ENCODE measurements at places on chromosomes 4 and X.
A peak's percentile ranks its signal among the peaks of the same experiment; 100 is the strongest.

DNA sequence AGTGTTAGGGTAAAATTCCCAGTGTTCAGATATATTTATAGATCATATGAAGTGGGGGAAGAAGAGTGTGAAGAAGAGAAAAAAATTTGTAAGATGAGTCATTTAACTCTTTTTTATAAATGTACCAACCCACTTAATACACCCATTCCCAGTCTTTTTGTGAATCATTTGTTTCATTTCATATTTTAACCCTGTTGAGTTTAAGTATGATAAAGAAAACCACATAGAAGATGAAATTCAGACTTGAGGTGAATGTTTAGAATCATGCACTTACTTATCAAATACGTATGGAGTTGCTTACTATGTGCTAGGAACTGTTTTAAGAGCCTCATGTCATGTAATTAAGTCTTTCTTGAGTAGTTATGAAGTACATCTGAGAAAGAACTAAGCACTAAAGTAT, 56.6 kb upstream of the DAPP1 start:
- ATAC-seq = no peak

DNA sequence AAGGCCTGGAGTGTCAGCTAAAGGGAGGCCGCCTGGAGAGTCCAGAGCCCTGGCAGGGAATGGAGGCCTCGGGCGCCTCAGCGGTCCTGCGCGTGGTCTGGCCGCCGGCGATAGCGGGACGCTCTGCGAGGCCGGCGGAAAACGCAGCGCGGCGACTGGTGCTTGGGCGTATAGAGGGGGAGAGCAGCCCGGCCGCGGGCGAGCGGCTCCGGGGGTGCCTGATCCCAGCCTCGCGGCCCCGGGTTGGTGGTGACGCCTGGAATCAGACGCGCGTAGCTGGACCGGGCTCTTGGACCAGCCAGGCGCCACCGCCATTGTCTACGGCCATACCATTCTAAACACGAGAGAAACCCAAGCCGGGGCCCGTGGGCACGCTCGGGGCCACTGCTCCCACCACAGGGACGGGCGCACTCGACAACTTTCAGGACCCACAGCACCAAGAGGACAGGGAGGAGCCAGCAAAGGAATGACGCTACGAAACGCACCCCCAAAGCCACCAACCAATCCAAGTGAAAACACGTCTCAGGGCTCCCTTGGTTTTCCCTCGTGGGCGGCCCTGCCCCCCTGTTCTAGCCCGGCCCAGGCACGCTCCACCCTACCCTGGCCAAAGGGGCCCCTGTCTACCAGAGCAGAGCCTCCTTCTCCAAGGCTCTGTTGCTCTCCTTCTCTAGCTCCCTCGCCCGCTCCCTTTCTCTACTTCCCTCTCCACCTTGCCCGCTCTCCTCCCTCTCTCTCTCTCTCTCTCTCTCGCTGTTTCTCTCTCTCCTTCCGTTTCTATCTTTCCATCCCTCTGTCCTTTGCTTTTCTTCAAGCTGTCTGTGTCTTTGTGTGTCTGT, 7.8 kb downstream of the FRG2 start:
- no peak for ATAC-seq

DNA sequence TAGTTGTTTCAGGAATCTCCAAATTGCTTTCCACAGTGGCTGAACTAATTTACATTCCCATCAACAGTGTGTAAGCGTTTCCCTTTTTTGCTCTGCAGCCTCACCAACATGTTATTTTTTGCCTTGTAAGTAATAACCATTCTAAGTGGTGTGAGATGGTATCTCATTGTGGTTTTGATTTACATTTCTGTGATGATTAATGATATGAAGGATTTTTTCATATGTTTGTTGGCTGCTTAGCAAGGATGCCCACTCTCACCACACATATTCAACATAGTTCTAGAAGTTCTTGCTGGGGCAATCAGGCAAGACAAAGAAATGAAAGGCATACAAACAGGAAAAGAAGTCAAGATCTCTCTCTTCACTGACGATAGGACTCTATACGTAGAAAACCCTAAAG, 472.4 kb downstream of the ZNF674 start:
- ATAC-seq = no peak

GRCh38 chrX:98448524-98448923, 1564.8 kb downstream of the RPA4 start:
- ATAC-seq = no peak

DNA sequence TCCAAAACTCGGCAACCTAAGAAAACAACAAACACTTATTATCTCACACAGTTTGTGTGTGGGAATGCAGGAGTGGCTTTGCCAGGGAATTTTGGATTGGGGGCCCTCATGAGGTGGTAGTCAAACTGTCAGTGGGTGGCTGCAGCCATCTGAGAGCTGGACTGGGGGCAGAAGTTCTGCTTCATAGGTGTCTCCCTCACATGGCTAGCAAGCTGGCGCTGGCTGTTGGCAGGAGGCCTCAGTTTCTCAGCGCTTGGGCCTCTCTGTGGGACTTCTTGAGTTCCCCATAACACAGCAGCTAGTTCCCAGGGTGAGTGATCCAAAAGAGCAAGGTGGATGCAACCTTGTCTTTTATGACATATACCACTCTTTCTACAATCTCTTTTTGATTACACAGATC, 26.0 kb upstream of the RASL11B start:
- ATAC-seq = no peak

DNA sequence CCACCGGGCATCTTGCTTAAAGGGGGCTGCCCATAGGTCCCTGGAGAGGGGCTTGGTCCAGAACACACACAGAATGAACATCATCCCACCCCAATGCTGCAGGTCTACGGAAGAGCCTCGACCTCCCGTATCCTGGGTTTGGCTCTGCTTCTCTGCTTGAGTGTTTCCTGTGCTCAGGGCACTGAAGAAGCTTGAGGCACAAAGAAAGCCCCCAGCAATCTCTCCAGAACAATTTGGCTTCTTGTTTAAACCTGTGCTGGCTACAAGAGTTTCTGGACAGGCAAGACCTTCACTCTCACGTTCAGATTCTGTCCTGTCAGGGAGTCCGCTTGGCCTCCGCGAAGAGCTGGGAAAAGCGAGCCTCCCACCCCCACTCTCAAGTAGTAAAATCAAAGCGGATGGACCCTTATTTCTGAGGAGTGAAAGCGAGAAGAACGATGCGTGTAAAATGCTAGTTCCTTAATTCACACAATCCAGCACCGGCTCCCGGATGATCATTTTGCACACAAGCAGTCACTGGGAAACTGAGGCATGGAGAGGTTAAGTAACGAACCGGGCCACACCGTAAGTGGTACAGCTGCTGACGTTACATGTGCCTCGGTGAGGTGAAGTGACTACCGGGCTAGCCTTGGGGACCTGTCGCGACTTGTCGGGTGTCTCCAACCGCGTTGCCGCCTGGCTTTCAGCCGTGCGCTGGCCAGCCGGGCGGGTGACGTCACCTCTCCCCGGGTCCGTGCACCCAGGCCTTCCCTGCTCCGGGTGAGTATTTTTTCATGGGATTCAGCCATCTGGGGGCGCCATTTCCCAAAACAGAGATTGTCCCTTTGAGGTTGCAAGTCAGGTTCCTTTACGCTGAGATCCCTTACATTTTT, 3.1 kb upstream of the SFRP2 start:
- peak; percentile 50 for ATAC-seq

DNA sequence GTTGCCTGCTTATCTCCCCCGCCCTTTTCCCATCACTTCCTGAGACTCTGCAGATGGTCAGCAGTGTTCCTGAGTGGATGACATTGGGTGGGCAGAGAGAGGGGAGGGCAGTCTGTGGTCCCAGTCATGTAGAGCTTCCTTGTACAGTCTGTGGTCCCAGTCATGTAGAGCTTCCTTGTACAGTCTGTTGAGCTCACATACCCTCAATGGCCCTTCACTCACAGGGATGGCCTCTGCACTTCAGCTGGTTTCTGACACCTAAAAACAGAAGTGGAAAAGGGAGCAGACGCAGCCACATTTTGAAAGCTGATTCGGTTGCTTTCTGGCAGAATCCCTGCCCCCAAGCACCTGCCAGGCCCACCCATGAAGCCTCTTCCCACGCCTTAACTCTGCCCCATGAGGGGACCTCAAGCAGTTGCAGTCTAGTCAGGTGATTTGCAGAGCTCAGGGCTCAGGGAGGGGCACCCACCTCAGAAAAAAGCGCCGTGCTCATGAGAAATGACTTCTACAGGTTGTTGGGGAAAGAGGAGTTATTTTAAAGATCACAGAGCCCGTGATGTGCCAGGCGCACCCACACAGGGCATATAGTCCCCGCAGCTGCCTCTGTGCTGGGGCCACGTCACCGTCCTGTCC, 3.6 kb upstream of the TMEM271 start:
- no peak for ATAC-seq

GRCh38 chr4:73718375-73719373, 21.7 kb upstream of the CXCL8 start:
- no peak for ATAC-seq

GRCh38 chrX:130861462-130861861, 41.5 kb downstream of the ENOX2 start:
- ATAC-seq = no peak

DNA sequence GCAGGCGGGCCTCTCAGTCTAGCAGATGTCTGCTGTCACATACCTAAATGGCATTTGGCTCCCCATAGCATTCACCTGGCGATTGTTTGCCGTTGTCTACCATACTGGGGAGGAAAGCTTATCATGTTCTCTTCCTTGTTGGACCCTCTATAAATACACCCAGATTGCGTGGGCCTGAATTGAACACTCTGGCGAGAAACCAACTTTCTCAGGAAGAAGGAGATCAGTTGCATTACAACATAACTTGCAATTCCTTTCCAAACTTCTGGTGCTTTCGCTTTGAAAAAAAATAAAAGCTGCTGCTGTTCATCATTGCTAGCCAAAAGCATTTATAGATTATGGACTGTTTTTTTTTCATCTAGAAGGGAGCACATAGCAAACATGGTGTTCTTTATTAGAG, 230.0 kb upstream of the GPC4 start:
- no peak for ATAC-seq

DNA sequence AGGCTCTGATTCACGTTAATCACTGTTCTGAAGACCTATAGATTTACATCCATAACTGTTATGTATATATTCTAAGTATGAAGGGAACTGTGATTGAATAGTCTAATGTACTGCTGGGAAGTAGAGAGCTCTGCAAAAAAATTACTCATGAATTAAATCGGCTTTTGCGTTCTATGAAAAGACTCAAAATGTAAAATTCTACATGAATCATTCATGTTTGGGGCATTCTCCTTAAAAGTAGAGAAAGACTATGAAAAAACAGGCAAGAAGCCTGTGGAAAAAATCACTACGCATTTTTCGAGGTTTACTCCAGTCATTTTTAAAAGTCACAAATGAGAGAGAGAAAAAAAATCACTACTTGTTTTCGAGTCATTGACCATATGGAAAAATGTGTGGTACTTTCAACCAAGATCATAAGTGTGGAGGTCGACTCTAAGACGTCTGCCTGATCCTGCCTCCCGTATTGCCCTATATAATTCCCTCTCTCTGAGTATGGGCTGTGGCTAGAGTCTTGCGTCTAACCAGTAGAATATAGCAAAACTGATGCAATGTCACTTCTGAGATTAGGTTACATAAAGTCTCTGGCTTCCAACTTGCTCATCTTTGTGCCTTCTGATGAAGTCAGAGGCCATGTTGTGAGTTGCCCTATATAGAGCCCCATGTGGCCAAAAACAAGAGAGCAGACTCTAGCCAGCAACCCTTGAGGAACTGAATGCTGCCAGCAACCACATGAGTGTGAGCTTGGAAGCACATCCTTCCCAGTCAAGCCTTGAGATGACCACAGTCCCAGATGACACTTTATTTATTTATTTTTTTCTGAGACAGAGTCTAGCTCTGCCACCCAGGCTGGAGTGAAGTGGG, 32.1 kb upstream of the VEGFD start:
- no peak for ATAC-seq

DNA sequence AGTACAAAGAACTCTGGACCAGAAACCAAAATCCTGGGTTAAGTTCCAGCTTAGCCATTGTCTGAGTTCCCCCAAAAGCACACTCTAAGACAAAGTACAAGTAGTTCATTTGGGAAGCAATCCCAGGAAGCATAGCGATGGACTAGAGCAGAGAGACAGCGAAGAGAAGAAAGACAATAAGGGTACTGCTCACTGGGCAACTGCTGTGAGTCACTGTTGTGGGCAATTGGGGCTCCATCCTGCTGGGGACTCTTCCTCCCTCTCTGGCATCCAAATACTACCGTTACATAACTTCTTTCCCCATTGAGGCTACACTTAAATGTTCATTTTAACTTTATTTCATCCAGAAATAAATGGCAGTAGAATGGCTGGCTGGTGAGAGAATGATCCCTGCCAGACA, 14.1 kb downstream of the SRPX start:
- no peak for ATAC-seq

- no peak for ATAC-seq
These were observed 672 bp upstream of the NAT8L start for GRCh38 chr4:2058264-2059045.

GRCh38 chrX:105822138-105823091, at the start of gene NRK:
NRK (plus strand) TSS chrX:105822539; CDS start chrX:105822846, 307 bp downstream.
- peak; percentile 46 for ATAC-seq

- no peak for ATAC-seq
These were observed 1573.5 kb upstream of the TENM3 start for GRCh38 chr4:180669680-180670079.

- ATAC-seq = no peak
These were observed 24.0 kb downstream of the ASB9 start for GRCh38 chrX:15245896-15246295.

DNA sequence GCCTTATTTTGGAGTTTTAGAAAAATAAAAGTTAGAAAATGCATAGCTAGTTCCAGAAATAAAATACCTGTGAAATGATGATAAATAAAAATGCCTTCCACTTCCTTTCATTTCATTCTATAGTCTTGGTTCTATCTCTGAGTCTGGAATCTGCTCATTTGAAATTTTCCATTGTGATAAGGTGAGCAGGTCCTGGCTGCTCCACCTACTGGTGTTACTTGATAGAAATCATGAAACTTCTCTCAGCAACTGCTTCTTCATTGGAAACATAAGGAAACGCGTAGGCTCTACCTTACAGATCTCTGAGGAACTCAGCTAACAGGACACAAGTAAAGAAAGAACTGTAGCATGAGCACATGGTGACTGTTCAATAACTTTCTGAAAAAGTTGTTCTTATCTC, 141.8 kb downstream of the DCHS2 start:
- no peak for ATAC-seq

DNA sequence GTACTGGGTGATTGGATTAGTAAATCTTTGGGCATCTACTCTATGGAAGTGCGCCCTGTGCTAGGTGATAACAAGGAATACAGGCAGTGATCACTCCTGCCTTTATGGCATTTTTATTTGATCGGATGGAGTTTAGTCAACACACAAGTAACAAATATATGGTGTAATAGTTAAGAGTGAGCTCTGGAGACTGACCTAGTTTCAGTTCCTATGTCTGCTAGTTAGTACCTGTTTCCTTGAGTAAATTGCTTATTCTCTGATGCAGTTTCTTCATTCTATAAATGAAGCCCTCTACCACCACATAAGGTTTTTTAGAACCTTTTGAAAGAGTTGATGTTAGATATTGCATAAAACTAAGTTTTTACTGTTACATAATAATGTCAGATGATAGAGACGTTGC, 134.6 kb downstream of the KDM6A start:
- ATAC-seq = no peak

GRCh38 chr4:99934891-99935290, 11.5 kb downstream of the DNAJB14 start:
- ATAC-seq = no peak

- no peak for ATAC-seq
These were observed 37.2 kb upstream of the CD38 start for GRCh38 chr4:15740764-15741404.

GRCh38 chrX:100871594-100872560, 2.3 kb downstream of the NOX1 start:
- ATAC-seq = no peak

GRCh38 chr4:181140037-181140603, 1103.1 kb upstream of the TENM3 start:
- ATAC-seq = no peak
